Activated naive CD4-positive, alpha-beta T cell treated with anti-CD3 and anti-CD28 coated beads for 36 hours (primary cell): ENCODE measurements at places on chromosomes 7 and 10. TPM values are rescaled to one million over a fixed set of nuclear protein-coding genes. Genes with fewer than 3 reads are reported as not detected.

GNAT3 gene
- not detected for total RNA-seq

AKR1D1 gene
- total RNA-seq = not detected

FRMPD2 gene
- total RNA-seq = not detected

GRCh38 chr10:127415116-127415515, 134.0 kb upstream of the NPS start:
- DNase-seq = no peak

- DNase-seq = no peak
Observed at GRCh38 chr7:116771640-116772039, 90.7 kb upstream of the CAPZA2 start.
